ENCODE measurements at places on chromosomes 6 and 20.

DNA sequence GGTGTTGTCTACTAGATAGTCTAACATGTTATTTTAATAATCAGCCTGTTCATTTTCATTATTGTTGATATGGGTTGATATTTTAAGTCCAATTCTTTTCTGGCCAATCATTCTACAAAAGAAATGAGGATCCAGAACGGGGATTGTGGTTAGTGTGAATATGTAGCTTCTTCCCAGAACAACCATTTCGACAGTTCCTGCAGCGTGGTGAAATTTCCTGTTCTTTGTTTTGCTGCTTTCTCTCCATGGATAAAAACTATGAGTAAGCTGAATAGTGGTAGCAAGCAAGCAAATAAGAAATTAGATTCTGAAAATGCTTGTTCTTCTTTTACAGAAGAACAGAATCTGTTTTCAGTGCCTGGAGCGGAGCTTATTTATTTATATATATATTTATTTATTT, 65.5 kb upstream of the F13A1 start:
- DNase-seq: no peak

- no peak for DNase-seq
Measured at GRCh38 chr6:146545581-146545980, 1.9 kb downstream of the RAB32 start.

- no peak for DNase-seq
Measured at GRCh38 chr6:17703256-17703694, 3.5 kb downstream of the NUP153 start.

- no peak for DNase-seq
Measured at GRCh38 chr6:75272145-75272840, 12.3 kb downstream of the TMEM30A start.

DNA sequence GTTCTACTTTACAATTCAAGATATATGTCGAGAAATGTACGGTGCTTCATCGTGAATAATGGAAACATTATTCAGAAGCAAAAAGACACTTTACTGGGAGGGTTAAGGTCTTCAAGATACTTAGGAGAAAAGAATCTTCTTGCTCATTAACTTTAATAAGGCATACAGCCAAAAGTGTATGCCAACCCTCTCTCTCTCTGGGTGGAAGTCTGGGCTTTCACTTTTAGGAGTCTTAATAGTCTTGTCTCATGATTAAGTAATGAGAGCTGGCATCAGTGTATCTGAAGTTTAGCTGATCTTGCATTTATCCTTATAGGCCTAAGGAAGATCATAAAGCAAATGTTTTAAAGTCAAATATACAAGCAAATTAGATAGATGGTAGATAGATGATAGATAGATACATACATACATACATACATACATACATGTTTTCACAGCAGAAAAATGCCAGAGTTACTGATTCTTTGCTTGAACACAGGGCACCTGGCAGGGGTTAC, 21.5 kb downstream of the OLIG3 start:
- DNase-seq: no peak

DNA sequence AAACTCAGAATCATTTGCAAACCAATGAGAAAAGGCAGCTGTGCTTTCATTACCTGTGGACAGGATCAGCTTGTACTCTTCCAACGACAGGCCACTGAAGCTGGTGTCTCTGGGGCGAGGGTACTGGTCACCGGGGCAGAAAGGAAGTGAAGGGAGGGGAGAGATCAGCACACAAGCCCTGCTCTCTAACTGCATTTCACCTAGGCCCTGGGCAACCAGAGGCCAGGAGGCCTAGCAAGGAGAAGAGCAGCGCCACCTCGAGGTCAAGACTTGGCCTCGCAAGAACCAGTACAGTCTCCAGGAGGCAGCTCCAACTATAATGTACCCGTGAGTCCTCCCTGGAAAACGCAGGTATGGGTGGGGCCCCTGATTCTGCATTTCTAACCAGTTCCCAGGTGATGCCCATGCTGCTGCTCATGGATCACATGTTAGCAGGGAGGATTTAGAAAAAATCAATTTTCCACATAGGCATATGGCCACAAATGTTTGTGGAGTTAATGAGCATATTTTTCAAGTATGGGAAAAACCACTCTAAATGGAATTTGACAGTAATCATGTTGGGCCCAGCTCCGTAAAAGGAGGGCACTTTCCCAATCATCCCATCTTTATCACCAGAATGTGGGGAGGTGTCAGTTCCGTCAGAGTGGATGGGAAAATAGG, 11.0 kb downstream of the UQCC2 start:
- peak; percentile 33 for DNase-seq

GRCh38 chr6:137951064-137951597, 84.1 kb downstream of the TNFAIP3 start:
- no peak for DNase-seq

- no peak for DNase-seq
Measured at GRCh38 chr6:137978252-137978896, 111.3 kb downstream of the TNFAIP3 start.

DNA sequence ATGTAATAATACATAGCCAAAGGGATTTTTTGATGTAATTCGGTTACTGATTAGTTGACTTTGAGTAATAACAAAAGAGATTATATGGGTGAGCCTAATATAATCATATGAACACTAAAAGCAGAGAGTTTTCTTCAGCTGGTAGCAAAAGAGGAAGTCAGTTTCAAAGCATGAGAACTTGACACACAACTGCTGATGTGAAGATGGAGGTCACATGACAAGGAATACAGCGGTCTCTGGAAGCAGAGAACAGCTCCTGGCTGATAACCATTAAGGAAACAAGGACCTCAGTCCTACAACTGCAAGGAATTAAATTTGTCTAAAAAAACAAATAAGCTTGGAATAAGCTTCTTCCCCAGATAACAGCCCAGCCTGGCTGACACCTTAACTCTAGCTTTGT, 154.5 kb upstream of the PRND start:
- no peak for DNase-seq

DNA sequence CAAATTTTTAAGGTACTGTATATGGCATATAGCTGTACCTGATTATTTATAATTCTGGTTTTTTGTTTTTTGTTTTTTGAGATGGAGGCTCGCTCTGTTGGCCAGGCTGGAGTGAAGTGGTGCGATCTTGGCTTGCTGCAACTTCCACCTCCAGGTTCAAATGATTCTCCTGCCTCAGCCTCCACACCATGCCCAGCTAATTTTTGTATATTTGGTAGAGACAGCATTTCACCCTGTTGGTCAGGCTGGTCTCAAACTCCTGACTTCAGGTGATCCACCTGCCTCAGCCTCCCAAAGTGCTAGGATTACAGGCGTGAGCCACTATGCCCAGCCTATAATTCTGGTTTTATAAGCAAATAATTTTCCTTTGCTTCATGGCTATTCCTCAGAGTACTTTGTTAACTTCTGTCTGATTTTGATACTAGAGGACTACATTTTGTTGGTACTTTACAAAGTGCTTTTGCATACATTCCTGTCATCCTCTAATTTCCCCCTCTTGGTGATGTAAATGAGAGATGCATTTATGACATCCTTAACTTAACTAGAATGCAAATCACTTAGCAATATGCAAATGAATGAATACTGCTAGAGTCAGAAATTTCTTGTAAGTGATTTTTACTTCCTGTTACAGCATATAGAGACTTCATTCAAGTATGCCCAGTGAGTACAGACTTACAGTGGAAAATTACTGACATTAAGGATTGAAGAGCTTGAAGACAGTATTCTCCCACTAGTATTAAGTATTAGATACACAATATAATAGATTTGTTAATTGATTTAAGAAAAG, 35.7 kb upstream of the ARID1B start:
- DNase-seq: no peak

DNA sequence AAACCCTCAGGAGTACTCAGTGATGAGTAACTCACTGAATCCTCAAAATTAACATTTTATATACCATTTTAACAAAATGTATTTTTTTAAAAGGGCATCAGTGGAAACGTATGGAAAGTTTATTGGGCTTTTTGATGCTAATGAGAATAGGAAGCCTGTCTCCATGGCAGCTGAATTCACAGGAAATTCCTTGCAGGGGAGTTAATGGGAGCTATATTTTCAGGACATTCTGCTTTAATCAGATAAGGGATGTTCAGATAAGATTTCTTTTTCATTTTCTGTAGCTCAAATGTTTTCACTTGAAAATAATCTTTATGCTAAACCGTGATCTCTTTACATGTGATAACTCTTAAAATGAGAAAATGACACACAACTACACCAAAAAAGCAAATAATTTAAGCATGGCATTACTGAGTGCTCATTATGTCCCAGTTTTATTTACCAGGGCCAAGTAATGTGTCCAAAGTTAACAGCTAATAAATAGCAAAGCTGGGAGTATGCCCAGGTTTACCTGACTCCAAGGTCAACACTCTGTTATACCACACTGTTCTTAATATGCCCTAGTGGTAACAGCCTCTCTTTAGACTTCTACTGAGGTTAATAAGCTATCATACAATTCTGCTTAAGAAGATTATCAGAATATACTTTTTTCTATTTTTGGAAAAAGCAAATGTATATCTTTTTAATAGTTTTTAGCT, 348.1 kb downstream of the GRIK2 start:
- no peak for DNase-seq

DNA sequence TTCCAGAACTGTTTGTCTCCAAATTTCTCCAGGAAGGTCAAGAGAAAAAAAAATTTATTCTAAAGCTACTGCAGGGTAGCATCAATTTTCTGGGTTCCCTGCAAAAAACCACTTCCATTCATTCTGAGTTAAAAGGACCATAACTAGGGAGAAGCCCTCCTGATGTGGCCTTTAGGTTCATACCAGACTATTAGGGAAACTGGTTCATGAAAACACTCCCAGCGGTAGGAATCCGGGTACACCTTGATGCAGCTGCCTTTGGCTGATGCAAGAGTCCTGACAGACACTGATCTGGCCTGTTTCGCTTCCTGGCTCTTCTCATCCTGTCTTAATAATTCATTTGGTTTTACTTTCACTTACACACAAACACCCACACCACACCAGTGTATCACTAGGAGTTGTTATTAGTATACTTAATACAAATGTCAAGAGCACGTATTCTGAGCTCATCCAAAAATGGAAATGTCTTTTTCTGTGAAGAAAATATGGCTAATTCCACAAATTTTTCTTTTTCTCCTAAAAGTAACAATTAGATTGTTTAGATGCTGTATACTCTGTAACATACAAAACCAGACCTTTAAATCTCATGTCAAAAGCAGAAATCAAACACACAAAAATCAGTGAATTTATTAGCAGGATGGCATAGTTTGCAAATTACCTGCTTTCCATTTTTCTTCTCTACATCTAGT, 38.4 kb upstream of the ARHGAP18 start:
- DNase-seq: peak; percentile 23
